ENCODE measurements at places on chromosomes 5 and 9. TPM values are rescaled to one million over a fixed set of nuclear protein-coding genes. Genes with fewer than 3 reads are reported as not detected.

Gene GALNT12
- 7.4 TPM for polyA plus RNA-seq

Gene ASS1
- 0.59 TPM for polyA plus RNA-seq

Gene ADRB2
- 1.0 TPM for polyA plus RNA-seq

GRCh38 chr5:36206913-36207312, 34.8 kb downstream of the NADK2 start:
- DNase-seq: no peak

DNA sequence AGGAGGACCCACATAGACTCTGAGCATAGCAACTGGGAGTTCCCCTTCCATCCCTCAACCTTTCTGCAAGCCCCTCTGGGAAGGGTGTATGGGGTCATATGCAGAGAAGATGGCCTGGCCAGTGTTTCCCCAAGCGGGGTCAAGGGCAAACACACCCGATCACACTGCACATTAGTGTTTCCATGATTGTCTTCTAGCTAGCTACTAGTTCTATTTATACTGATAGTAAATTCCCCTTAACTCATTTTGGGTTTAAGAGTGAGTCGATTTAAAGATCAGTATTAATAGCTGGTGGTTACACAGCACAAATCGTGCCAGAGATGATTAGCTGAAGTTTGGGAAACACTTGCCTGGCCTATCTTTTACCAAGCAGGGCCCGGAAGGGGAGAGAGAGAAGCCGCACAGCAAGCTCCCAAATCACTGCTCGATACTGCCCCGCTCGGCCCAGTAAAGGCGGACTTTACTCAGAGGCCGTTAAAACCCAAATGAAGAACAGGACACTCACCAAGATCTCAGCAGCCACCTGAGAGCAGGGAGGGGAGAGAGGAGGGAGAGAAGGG, 29.4 kb upstream of the TNIP1 start:
- DNase-seq: no peak

- DNase-seq: peak; percentile 37
These were observed 163.6 kb upstream of the SEMA6A start for GRCh38 chr5:116738239-116738614.

- DNase-seq: no peak
These were observed 98.4 kb downstream of the FGF1 start for GRCh38 chr5:142587354-142587965.

Data from SK-N-SH (cell line).